Esophagus squamous epithelium (tissue), 5 donors: ENCODE measurements at places on chromosomes 3 and 15.

DNA sequence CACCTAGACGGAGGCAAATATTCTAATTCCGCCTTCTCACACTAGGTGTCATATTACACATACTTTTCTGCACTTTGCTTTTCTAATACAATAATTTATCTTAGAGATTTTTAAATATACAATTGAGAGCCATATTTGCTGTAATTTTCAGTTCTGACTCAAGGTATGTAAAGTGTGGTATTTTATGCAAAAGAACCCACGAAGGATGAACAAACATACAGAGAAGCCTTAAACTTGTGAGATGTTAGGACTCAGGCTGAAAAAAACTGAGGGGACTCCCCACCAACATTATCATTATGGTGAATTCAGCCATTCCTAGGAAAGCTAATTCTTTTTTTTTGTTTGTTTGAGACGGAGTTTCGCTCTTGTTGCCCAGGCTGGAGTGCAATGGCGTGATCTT, 9.6 kb downstream of the ZBTB11 start:
- DNase-seq, result no peak
- no peak overlapping the region for H3K4me3 ChIP-seq
- peaks cover 9% of the 10 kb centered on the region for H3K36me3 ChIP-seq
- no peaks in the 10 kb centered on the region for H3K27me3 ChIP-seq
- H3K27ac ChIP-seq, result no peak overlapping the region

- no peaks in the 10 kb centered on the region for H3K27me3 ChIP-seq
- no peak overlapping the region for H3K4me3 ChIP-seq
- H3K36me3 ChIP-seq, result no peaks in the 10 kb centered on the region
- no peak overlapping the region for H3K27ac ChIP-seq
- no peaks in the 10 kb centered on the region for H3K4me1 ChIP-seq
These were observed 25.8 kb upstream of the UBXN7 start for GRCh38 chr3:196458063-196458462.

GRCh38 chr3:141952611-141953010, 76.2 kb downstream of the ATP1B3 start:
- no peaks in the 10 kb centered on the region for H3K27me3 ChIP-seq
- H3K36me3 ChIP-seq, result peaks cover 36% of the 10 kb centered on the region
- peak overlapping the region; percentile 13 for H3K27ac ChIP-seq
- no peak for DNase-seq
- peaks cover 44% of the 10 kb centered on the region for H3K4me1 ChIP-seq
- no peak overlapping the region for H3K4me3 ChIP-seq

GRCh38 chr15:88654430-88655102, 15.8 kb downstream of the ISG20 start:
- H3K4me1 ChIP-seq, result peaks cover 54% of the 10 kb centered on the region
- no peak for DNase-seq
- no peak overlapping the region for H3K27ac ChIP-seq
- H3K27me3 ChIP-seq, result no peaks in the 10 kb centered on the region

- DNase-seq, result no peak
- H3K36me3 ChIP-seq, result no peaks in the 10 kb centered on the region
- H3K27me3 ChIP-seq, result no peaks in the 10 kb centered on the region
- H3K4me1 ChIP-seq, result no peaks in the 10 kb centered on the region
- H3K4me3 ChIP-seq, result no peak overlapping the region
These were observed 9.5 kb upstream of the DPPA4 start for GRCh38 chr3:109346770-109347295.

DNA sequence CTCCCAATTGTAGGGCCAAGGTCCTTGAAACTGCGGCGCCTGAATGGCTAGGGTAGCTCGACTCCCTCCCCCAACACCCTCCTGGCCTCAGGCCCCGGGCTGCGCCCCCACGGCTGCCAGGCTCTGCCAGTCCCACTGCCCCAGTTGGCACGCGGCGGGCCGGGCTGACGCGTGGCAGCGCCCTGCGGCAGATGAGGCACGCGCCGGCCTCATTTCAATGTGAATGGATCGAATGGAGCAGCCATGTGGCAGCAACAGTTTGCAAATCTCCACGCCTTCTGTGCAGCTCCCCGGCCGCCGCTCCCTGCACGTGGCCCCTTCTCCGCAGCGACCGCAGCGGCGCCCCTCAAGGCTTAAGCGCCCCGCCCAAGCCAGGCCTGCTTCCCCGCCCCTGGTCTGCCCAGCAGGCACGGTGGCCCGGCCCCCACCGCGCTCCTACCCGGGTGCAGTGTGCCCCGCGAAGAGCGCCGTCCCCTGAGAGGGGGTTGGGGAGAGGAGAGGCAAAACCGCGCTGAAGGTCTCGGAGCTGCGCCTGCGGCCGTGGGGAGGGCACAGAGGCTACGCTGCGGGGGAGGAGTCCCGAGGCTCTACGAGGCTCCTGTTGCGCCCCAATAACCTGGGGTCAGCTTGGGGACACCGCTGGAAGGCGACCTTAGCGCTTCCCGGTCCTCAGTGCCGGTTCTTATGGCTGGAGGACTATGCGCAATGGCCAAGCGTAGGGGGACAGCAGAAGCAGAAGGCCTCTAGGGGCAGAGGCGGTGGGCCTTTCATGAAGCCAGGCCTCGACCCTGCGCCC, 3.1 kb upstream of the DLL4 start:
- no peak for DNase-seq
- H3K4me3 ChIP-seq, result no peak overlapping the region
- no peaks in the 10 kb centered on the region for H3K36me3 ChIP-seq
- H3K4me1 ChIP-seq, result peaks cover 55% of the 10 kb centered on the region
- peaks cover 43% of the 10 kb centered on the region for H3K27me3 ChIP-seq
- H3K27ac ChIP-seq, result no peak overlapping the region

DNA sequence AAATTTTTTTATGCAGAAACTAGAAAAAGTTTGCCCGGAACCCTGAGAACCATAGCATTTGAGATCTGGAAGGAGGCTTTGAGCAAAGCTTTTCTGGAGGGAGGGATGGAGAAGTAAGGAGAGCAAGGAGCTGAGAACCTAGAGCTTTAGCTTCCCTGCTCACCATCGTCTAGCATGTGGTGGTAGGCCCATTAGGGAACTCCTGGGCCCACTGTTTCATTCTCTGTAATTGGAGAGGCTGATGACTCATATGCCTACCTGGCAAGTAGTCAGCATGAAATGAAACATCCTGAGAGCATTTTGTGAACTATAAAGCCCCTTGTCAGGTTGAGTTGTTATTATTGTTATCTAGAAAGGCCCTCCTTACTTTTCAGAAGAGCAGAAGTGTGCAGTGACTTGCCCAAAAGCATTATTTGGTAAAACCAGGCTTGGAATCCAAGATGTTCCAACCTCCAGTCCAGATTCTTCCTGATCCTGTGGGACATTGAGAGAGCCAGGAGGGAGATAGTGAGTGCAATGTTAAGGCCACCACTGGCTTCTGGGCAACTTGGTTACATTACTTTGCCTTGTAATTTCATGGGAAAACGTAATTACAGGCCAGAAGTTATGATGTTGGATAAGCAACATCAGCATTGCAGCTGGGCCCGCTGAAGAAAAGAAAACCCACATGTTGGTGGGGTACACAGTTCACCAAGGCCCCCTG, 104.5 kb upstream of the BFSP2 start:
- no peak overlapping the region for H3K27ac ChIP-seq
- no peak for DNase-seq
- peaks cover 3% of the 10 kb centered on the region for H3K4me1 ChIP-seq
- H3K4me3 ChIP-seq, result no peak overlapping the region
- no peaks in the 10 kb centered on the region for H3K27me3 ChIP-seq

GRCh38 chr3:106071306-106071705, 202.5 kb upstream of the CBLB start:
- H3K27ac ChIP-seq, result no peak overlapping the region
- no peaks in the 10 kb centered on the region for H3K4me1 ChIP-seq

GRCh38 chr3:46987743-46988401, 8.4 kb downstream of the NBEAL2 start:
- H3K27me3 ChIP-seq, result no peaks in the 10 kb centered on the region
- peaks cover 83% of the 10 kb centered on the region for H3K4me1 ChIP-seq
- peaks cover 17% of the 10 kb centered on the region for H3K36me3 ChIP-seq
- H3K27ac ChIP-seq, result peak overlapping the region; percentile 85
- H3K4me3 ChIP-seq, result peak overlapping the region; percentile 54
